Glutamatergic neuron (in vitro differentiated cells): ENCODE measurements at places on chromosomes 3 and 15. TPM values are rescaled to one million over a fixed set of nuclear protein-coding genes. Genes with fewer than 3 reads are reported as not detected.
A peak's percentile ranks its signal among the peaks of the same experiment; 100 is the strongest.

- no peak for DNase-seq
Measured at GRCh38 chr3:110341047-110341446, 730.6 kb upstream of the NECTIN3 start.

GRCh38 chr3:134929976-134930375 is 134.9 kb downstream of the EPHB1 start:
- DNase-seq = no peak

- DNase-seq = no peak
Measured at GRCh38 chr15:78129751-78130287, 1.4 kb downstream of the CIB2 start.

GRCh38 chr3:106006001-106006400 is 137.2 kb upstream of the CBLB start:
- no peak for DNase-seq

GRCh38 chr3:10975695-10976234 is 16.8 kb upstream of the SLC6A1 start:
- no peak for DNase-seq

- no peak for DNase-seq
Measured at GRCh38 chr3:156630773-156631093, 43.7 kb upstream of the TIPARP start.

DNA sequence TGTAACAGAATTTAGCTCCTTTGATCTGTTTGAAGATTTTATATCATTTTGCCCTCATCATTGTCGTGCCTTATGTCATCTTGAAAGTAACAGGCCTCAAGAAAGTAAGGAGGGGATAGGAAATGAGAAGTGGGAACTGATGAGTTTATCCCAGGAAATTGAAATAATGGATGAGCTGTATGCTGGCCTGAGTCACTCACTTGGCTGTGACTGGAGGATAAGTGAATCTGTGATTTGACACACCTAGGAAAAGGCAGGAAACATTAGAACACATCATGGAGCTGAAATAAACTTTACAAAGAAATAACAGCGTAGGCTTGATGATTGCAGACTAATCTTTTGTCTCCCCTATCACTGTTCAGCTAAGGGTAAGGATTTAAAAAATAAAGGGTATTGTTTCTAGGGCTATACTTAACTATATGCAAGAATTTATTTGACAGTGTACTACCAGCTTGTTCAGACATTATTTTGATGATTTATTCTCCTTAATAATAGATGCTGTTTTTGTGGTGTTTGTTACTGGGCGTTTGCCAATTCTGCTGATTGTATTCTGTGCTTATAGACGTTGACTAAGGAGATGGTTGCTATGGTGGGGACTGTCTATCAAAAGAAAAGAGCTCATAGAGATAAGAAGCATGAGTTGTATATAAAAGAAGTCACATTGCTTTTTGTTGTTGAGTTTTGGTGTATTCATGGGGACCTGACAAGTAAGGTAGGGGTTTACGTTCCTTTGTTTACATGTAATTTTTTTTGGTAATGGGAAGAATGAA is 105.6 kb upstream of the ROPN1 start:
- DNase-seq = no peak

GRCh38 chr3:19489936-19490335 is 341.6 kb downstream of the KCNH8 start:
- DNase-seq = no peak

DNA sequence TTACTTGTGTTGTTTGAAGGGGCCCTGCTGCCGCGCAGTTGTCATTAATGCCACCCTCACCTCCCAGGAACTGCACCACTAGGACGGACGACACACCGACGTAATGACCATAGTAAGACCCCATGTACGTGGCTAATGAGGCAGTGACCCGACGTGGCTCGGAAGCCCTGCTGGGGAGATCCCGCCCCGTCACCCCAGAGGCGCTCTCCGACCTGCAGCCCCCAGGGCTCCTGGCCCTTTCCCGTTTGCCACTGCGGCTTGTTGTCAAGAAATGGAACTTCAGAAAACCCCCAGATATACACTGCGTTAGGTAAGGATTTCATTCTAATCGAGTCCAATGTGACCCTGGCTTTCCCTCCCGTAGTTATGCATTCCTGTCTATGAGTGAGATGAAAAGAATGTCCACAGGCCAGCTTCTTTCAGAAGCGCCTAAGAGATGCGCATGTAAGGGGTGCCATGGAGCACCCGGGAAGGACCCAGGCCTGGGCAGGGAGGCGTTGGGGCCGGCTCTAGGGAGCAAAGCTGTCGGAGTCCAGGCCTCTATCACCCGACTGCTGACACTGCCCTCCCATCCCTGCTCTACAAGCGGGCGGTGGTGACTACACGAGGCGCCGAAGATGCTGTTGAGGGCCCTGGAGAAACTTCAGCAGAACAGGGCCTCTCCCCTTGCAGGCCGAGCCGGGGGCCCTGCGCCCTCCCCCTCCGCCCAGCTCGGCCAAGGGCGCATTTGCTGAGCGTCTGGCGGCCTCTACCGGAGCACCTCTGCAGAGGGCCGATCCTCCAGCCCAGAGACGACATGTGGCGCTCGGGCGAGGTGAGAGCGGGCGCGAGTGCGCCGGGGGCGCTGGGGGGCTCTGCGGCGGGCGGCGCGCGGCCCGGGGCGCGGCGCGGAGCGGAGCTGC is at the start of gene GABRA5:
TSS of gene GABRA5 (plus strand) at position 765 of the 902 bp plus-strand sequence. CDS start 2,187 bp downstream, outside the sequence.
- DNase-seq = peak; percentile 81

GRCh38 chr15:42392309-42393024 is 33.2 kb downstream of the CAPN3 start:
- no peak for DNase-seq

XCR1 gene
- not detected for total RNA-seq

GOLGA8H gene
- not detected for total RNA-seq

FAM3D gene
- not detected for total RNA-seq

TGM4 gene
- not detected for total RNA-seq

CNTN6 gene
- 23.2 TPM for total RNA-seq

MAP6D1 gene
- total RNA-seq = 10.2 TPM

RETNLB gene
- not detected for total RNA-seq
